ENCODE measurements at places on chromosomes 7 and 10.

GRCh38 chr7:155418304-155418703, 39.6 kb upstream of the EN2 start:
- DNase-seq: no peak

DNA sequence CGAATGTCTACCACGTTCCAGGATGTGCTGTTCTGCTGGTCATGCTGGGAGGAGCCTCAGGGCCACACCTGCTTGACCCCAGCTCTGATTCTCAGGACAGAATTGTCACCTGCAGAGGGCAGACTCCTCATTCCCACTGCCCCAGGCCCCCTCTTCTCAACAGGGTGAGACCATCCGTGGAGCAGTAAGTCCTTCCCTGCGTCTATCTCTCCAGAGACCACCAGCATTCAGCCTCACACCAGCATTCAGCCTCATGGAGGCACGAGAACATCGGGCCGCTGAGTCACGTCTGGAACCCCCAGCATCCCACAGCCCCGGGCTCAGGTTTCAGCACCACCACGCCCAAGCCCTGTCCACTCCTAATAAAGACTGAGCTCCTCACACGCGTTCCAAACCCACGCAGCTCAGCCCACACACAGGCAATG, 273.4 kb downstream of the DIP2C start:
- no peak for DNase-seq

DNA sequence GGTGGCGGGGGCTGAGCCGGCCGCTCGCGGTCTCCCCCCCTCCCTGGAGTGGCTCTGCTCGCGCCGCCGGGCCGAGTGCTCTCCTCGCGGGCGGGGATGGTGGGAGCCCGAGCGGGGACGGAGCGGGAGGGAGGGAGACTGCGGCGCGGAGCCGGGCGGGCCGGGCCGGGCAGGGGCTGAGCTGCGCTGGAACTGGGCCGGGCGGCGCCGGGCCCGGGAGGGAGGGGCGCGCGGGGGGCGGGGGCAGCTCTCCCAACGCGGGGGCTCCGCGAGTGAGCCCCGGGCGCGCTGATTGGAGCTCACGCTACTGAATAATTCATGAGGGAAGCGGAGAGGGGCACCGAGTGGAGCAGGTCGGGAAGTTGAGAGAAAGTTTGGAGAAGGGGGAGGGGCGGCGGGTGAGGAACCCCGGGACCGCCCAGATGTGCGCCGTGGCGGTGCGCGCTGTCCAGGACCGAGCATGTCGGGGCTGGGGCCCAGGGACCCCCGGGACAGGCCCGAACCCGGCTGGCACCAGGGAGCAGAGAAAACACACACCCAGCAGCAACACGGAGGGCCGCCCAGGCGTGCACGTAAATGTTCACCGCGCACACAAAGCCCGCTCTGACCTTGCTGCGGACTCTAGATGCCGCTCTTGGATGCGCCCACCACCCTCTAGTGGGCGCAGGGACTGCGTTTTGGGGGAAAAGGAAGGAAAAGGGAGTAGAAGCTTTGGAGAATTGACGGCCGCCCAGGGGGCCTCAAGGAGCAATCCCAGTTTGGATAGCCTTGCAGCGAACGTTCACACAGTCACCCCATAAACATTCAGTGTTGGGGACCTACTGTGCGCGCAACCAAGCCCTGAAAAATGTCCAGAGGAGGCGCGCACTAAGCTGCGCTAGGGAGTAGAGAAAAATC, at the start of gene EPHB4:
Gene EPHB4 (minus strand): TSS at position 194 of the 897 bp plus-strand sequence. CDS start 493 bp downstream, outside the sequence.
- peak; percentile 26 for DNase-seq

DNA sequence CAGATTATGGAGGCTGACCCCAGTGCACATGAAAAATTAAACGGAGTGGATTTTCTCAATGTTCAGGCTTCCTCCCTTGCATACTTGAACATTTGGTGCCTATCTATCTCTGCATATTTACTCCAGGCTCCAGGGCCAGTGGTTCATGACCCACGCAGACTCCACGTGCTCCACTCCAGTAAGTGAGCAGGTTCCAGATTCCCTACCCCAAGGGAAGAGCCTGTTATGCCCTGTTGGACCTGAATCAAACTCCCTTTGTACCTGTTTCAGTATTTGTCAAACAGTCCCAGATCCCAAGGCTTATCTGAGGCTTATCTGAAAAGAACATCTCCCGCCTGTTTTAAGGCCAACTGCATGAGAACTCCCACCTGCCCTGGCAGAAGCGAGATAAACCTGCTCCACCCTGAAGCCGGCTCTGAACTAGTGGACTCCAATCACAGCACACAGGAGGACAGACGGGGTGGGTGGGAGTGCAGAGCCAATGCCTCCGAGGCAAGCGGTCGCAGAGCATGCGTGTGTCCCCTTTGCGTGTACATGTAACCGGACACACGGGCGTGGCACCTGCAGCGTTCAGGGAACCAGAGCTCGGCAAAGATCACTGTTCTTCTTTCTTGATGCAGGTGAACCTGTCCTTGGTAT, 2.3 kb upstream of the FUOM start:
- DNase-seq: no peak

DNA sequence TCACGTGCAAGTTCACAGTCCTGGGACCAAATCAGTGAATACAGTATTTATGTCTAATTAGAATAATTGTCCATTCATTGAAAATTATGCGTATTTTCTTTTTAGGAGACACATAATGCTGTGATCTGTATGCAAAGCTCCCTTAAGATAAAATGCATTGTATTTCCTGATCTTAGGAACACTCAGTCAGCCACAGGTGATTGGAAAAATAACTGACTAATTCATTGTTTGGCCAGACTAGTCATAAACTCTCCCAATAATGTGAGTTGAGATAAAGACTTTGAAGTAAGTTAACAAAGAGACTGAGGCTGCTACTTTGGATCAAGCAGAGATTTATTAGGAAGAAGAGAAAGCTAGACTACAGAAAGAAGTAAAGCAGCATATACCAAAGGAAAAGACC, 182.2 kb downstream of the GNAI1 start:
- DNase-seq: no peak

DNA sequence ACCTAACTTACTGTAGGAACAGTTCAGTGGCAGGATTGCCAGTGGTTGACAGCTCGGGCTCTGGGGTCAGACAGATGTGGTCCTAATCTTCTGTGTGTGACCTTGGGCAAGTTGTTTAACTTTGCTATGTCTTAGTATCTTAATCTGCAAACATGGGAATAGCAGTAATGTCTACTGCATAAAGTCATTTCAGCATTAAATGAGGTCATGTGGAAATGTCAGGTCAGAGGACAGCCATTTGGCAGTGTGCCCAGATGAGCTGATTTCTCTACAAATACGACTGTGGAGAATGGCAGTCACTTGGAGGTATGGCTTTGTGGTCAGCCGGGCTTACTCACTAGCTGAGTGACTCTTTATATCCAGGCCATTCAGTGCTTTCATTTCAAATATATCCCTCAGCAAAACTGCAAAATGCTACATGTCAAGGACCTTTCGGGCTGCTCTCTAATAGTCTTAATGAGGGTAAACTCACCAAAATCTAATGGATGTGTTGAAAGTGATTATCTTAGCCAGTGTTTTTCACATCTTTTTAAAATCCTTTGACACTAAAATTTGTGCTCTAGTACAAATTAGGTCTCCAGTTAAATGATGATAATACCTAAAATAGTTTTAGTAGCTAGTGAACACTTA, 171.4 kb downstream of the ST7 start:
- peak; percentile 84 for DNase-seq

DNA sequence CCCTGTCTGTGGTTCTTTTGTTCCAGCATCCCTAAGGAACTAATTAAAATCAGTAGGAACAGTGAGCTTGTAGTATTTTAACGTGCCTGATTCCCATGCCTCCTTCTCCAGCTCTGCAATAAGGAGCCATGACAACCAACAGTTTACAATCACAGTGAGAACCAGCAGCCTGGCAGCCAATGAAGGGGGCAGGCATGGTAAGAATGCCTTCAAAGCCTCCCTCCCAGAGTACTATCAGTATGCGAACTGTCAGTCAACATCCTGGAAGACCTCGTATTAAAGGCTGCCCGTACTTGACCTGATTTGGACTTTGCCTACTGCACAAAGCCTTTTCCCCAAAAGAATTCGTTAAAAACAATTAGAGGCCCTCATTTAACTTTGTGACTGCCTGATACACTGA, 7.7 kb downstream of the ZPBP start:
- no peak for DNase-seq

- no peak for DNase-seq
Observed at GRCh38 chr10:1549591-1550290, 187.6 kb downstream of the ADARB2 start.

DNA sequence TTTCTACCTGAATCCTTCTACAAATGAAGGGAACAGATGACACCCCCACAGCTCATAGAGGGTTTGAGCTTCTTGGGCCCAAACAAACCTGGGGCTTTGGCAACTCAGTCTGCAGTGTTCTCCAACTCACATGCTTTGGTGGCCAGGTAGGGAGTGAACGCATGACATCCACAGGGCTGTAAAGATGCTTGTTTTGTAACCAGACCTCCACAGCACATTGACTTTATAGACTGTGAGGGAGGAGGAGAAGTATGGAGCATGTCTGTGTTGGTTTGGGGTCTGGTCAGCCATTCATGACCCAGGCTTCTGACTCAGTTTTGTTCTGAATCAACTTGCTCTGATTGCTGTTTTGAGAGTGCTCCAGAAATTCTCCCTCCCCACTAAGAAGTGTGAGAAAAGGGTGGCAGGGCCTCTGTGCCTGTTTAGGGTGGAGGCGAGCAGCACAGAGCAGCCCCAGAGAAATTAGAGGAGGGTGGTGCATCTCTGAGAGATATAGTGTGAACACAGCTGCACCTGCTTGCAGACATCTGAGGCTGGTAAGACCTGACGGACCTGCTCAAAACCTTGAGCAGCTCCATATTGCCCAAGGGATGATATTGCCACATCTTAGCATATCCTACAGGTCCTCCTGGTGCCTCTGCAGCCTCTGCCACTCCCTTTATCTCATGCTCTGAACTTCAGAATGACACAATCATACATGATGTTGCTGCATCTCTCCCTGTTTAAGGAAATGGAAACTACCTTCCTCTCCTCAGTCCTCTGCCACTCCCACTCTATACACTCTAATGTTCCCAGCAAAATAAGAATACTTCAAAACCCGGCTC, 287.7 kb downstream of the ABCA13 start:
- no peak for DNase-seq

DNA sequence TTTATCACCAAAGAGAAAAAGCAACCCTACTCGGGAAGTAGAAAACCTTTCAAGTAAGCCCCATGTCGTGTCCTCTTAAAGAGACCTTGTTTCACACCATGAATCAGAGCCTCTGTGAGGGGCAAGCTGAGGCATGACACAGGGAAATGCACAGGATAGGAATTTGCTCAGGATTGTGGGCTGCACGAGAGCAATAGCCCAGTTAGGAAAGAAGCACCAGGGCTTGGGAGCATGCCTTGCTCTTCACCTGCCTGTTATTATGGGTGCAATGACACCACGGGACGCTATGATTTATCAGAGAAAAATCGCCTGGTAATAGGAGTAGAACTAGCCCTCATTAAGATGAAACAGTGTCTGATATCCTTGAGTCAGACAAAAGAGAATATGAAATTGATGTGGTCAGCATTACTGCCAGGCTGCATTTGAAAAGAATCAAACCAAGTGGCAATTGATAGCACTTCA, 562.9 kb upstream of the NRP1 start:
- no peak for DNase-seq

GRCh38 chr7:25675789-25676474, 447.6 kb upstream of the NPVF start:
- no peak for DNase-seq

DNA sequence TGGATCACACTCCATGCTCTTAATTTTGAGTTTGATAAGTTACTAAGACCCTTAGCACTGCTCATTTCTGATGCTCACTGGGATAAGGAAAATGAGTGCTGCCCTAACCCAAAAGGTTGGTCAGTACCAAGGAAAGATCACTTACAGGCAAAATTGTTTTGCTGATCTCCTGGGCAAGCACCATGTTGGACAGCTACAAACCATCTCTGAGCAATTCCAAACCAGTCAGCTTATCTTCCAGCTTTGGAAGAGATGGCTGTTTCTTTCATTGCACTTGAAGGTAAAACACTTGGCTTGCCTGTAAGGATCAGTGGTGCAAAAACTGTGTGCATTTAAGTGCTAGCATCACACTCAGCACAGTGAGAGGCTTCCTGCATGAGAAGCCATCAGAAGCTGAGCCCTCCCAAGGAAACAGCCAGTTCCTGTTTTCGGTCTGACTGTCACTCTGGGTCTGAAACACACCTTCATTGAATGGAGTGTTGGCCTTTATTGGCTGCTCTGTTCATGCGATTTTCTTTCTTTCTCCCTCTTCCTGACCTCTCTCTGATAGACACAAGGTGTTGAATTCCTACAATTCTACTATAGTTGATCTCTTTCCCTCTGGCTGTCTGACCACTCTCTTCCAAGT, 126.4 kb upstream of the GHITM start:
- DNase-seq: no peak

DNA sequence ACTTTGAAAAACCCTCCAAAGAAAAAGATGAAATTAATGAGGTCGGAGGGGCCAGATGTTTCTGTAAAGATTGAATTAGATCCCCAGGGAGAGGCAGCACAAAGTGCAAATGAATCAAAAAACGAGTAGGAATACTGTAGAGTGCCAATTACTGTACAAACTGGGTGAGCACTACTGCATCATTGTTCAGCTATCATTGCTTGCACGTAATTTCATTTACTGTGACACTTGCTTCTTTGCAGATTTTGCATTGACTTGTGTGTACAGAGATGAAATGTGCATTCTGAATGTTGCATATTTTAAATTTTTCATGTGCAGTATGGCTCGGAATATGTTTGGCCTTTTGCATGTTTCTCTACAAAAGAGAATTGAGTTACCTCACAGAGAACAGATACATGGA, 123.7 kb downstream of the LCOR start:
- no peak for DNase-seq

DNA sequence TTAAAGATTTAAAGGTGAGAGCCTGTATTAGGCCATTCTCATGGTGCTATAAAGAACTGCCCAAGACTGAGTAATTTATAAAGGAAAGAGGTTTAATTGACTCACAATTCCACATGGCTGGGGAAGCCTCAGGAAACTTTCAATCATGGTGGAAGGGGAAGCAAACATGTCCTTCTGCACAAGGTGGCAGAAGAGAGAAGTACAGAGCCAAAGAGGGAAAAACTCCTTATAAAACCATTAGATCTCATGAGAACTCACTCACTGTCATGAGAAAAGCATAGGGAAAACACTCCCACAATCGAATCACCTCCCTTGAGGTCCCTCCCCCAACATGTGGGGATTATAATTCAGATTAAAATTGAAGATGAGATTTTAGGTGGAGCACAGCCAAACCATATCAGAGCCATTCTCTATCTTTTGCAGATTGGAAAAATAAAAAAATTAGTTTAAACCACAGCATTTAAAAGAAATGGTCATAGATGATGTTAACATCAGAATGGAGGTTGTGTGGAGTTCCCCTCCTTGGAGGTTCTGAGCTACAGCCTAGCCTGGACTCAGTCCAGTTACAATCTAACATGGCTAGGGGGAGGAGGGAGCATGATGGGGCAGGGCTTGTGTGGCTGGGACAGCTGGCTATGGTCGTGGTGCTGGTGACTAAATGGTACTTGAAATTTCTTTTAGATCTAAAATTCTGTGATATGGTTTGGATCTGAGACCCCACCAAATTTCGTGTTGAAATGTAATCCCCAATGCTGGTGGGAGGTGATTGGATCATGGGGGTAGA, 33.1 kb downstream of the GSTO2 start:
- no peak for DNase-seq

Measured in stimulated activated CD8-positive, alpha-beta memory T cell treated with anti-CD3 and anti-CD28 coated beads, Interleukin-4, amount 100 ng/mL, for 48 hours (primary cell).